Activated naive CD4-positive, alpha-beta T cell treated with anti-CD3 and anti-CD28 coated beads for 36 hours (primary cell): ENCODE measurements at places on chromosomes 1 and 21.

- DNase-seq: peak; percentile 87
- peak overlapping the region; percentile 85 for H3K4me3 ChIP-seq
- peak overlapping the region; percentile 93 for H3K27ac ChIP-seq
- peaks cover 3% of the 10 kb centered on the region for H3K27me3 ChIP-seq
Observed at GRCh38 chr1:248873993-248874533, 15.2 kb upstream of the ZNF692 start.

DNA sequence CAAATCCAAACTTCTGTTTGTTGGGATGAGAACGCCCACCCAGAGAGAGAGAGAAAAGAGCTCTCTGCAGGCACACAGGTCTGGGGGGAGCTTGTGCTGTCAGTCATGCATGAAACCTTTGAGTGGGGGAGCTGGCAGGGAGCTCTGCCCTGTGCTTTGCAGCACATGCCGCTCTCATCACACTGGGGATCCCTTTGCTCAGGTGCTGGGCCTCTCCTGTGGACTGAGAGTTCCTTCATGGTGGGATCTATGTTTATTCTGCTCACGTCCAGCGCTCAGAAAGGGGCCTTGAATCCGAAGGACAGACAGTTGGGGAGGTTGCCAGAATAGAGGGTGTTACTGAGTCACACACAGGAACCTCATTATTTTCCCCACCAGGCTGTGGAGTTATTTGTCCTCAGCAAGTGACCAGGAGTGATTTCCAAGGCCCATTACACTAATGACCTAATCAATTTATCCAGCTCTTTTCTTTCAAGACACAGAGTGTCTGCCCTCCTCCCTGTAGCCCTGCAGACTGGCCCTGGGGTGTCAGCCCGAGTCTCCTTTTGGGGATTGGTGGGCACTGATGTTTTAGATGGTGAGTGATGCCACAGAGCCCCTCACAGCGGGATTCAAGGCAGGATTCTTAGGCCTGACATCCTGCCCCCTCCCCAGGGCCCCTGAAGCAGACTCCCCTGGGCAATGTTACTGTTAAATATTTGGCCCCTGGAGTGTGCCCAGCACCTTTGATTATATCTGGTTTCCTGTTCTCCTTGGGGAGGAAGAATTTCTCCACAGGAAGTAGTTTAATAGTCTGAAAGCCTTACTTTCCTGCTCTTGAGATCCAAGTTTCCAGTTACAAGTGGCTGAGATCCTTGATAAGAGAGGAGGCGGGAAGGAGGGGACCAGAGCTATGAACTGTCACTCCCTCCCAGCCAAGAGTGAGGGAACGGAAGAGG is 22.3 kb downstream of the MYBPH start:
- DNase-seq: no peak
- no peak overlapping the region for H3K27ac ChIP-seq
- H3K4me3 ChIP-seq: no peak overlapping the region
- no peaks in the 10 kb centered on the region for H3K36me3 ChIP-seq
- H3K4me1 ChIP-seq: no peaks in the 10 kb centered on the region

DNA sequence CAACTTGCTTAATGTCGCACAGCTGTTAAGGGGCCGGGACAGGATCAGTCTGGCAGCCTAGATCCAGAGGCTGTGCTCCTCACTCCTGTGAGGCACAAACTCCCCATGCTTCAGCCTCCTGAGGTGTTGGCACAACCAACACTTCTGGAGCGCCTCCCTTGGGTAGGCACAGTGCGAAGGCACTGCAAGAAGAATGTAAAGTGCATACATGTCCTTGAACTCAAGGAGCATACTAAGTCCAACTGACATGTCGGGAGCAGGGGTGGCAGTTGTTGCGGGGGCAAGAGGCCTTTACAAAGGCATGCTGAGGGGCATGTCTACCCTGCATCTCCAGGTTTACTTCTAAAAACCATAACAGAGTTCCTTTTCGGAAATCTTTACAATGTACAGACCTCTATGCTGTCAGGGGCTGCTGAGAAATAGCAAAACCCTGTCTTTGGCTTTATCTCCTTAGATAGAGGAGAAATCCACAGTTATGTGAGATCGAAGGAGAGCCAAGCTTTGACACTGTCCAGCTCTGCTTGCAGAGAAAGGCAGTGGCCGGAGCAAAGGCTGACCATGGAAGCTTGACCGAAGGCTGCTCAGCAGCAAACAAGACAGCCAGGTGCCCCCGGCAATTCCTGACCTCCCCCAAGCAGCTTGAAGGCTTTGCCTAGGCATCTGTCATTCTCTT is 93.9 kb downstream of the CDC7 start:
- H3K27ac ChIP-seq: no peak overlapping the region
- no peaks in the 10 kb centered on the region for H3K36me3 ChIP-seq
- peaks cover 18% of the 10 kb centered on the region for H3K4me1 ChIP-seq
- H3K4me3 ChIP-seq: no peak overlapping the region

DNA sequence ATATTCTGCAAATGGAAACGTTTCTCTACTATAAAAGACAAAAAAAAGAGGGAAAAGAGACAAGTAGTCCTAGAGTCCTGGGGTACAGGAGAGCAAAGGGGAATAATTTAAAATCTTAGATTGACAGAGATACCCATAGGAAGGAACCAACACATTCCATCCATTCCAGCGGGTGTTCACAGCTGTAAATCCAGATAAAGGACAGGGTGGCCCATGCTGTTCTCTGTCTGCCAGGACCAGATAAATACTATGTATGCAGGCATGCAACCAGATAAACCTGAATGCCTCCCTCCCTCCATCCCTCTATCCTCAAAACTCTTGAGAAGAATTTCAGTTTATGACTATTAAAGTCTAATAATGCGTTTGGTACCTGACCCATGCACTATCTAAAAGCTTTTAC is 131.8 kb downstream of the PTPN14 start:
- no peak overlapping the region for H3K27ac ChIP-seq
- H3K4me3 ChIP-seq: no peak overlapping the region
- DNase-seq: no peak
- H3K27me3 ChIP-seq: no peaks in the 10 kb centered on the region

DNA sequence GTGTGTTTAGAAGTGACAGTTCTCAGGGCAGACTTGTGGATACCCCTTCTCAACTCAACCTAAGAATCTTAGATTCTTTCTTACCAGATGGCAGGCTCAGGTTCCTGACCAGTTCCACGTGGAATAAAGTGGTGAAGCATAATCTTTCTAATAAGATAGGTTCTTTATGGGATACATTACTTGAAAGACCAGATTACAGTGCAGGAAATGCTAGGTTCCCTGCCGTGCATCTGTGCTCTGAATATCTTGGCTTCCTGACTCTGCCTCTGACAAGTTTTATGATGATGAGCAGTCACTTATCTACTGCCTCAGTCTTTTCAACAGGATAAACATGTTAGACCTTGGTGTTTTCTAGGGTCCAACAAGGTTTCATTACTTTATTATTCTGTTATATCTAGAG is 207.9 kb upstream of the CACYBP start:
- DNase-seq: no peak
- H3K4me3 ChIP-seq: no peak overlapping the region
- H3K36me3 ChIP-seq: no peaks in the 10 kb centered on the region
- peaks cover 5% of the 10 kb centered on the region for H3K4me1 ChIP-seq
- H3K27me3 ChIP-seq: no peaks in the 10 kb centered on the region

- H3K27me3 ChIP-seq: peaks cover 6% of the 10 kb centered on the region
- peak; percentile 7 for DNase-seq
Observed at GRCh38 chr1:82161700-82162141, 361.0 kb downstream of the ADGRL2 start.

DNA sequence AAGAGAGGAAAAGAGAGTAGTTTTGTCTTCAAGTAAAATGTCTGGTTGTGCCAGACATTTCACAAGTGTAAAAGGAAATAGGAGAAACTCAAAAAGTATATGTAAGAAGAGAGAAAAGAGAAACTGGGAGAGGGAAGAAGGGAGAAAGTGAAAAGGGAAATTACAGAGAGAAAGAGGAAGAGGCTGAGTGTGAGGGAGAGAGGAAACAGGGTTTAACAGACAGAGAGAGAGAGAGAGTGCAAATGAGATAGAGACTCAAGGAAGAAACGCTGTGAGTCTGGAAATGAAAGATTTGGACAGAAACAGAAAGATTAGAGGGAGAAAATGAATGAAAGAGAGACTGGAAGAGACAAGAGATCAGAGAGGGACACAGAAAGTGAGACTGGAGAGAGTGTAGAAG is 806.2 kb downstream of the PLA2G4A start:
- no peak overlapping the region for H3K4me3 ChIP-seq
- no peaks in the 10 kb centered on the region for H3K27me3 ChIP-seq
- H3K27ac ChIP-seq: no peak overlapping the region
- no peaks in the 10 kb centered on the region for H3K4me1 ChIP-seq

DNA sequence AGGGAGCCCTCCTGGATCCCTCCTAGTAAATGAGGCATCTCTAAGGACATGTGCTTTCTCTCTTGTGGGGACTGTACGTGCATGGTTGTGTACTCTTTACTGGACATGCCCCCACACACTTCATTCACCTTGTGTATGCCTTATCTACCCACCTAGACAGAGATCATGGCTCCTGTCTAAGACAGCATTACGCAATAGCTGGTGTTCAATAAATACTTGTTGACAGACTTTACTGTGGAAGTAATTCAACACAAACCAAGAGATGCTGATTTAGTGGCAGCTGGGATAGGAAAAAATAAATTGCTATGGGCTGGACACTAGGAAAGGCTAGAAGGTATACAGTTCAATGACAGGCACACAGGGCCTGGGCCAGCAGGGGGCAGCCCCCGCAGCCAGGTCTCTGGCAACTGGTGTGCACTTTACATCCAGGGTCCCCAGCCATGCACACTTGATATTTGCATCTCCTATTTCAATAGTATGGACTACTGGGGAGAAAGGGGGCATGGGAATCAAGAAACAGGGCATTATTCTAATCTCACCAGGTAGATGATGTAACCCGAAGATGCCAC is 24.2 kb downstream of the TRABD2B start:
- H3K27ac ChIP-seq: no peak overlapping the region
- H3K4me3 ChIP-seq: no peak overlapping the region
- H3K4me1 ChIP-seq: no peaks in the 10 kb centered on the region
- no peak for DNase-seq

- no peak overlapping the region for H3K27ac ChIP-seq
- DNase-seq: peak; percentile 60
- H3K36me3 ChIP-seq: no peaks in the 10 kb centered on the region
- H3K4me1 ChIP-seq: peaks cover 8% of the 10 kb centered on the region
Observed at GRCh38 chr1:54499360-54500106, 48.5 kb upstream of the ACOT11 start.

- H3K4me1 ChIP-seq: peaks cover under 1% of the 10 kb centered on the region
- H3K36me3 ChIP-seq: no peaks in the 10 kb centered on the region
- no peaks in the 10 kb centered on the region for H3K27me3 ChIP-seq
- DNase-seq: no peak
- no peak overlapping the region for H3K4me3 ChIP-seq
Observed at GRCh38 chr1:20194224-20194623, 7.9 kb upstream of the PLA2G2C start.

GRCh38 chr1:110390096-110390495 is 730 bp downstream of the SLC16A4 start:
- peaks cover 4% of the 10 kb centered on the region for H3K4me1 ChIP-seq
- H3K36me3 ChIP-seq: peaks cover 9% of the 10 kb centered on the region
- H3K27me3 ChIP-seq: no peaks in the 10 kb centered on the region

GRCh38 chr1:1311107-1312104 is 3.0 kb downstream of the PUSL1 start:
- H3K4me1 ChIP-seq: peaks cover 11% of the 10 kb centered on the region
- no peak overlapping the region for H3K27ac ChIP-seq
- peaks cover 8% of the 10 kb centered on the region for H3K36me3 ChIP-seq
- no peak for DNase-seq
- H3K4me3 ChIP-seq: no peak overlapping the region
- H3K27me3 ChIP-seq: no peaks in the 10 kb centered on the region

DNA sequence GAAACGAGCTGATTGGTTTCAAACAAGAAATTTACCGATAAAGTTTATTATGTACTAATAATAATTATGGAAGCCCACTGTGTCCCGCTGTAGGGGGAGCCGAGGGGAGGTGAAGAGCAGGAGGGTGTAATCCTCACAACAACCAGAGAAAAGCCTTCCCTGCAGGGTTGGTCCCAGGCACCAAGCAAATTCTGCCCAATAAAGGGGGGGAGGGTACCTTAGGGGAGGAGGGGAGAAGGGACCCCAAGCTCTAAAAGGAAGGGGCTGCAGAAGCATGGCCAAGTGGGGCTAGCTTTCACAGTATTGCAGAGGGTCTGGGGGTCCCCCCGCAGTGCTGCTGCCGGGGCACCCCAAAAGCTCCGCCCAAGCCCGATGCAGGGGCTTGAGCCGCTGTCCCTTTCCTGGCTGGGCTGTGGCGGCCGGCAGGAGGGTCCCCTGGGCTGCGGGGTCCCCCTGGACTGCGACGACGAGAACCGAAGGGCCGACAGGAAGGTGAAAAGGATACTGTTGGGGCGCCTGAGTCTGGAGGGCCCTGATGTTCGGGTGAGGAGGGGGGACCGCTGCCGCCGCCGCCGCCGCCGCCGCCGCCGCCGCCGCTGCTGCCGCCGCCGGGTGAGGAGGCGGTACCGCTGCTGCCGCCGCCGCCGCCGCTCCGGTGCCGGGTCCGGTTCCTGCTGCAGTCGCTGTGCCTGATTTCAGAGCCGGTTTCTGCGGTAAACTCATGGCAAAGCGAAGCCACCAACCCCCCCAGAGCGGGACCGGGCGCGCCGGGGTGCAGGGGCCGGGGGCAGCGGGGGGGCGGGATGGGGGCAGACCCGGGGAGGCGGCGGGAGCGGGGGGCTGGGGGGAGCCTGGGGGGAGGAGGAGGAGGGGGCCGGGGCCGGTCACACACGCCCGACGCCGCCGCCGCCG is 771 bp downstream of the EIF4G3 start:
- peaks cover 26% of the 10 kb centered on the region for H3K4me1 ChIP-seq
- peak overlapping the region; percentile 90 for H3K27ac ChIP-seq
- H3K27me3 ChIP-seq: no peaks in the 10 kb centered on the region
- DNase-seq: peak; percentile 47
- peaks cover 20% of the 10 kb centered on the region for H3K36me3 ChIP-seq
- peak overlapping the region; percentile 71 for H3K4me3 ChIP-seq

DNA sequence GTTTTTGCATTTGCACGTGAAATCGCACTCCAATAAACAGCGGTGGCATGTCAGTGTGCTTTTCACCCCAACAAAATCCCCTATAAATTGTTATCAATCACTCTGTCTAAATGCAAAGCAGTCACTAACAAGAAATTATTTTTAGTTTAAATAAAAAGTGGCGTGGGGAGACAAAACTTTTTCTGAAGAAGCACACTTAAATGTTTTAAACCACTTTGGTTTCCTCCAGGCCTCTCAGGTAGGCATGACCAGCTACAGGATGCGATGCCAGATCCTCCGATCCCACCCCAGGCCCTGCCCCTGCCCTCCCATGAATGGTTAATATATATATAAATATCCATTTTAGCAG is 3.6 kb downstream of the FMO1 start:
- no peak for DNase-seq
- no peaks in the 10 kb centered on the region for H3K36me3 ChIP-seq
- H3K27ac ChIP-seq: no peak overlapping the region
- peaks cover 38% of the 10 kb centered on the region for H3K27me3 ChIP-seq
- no peaks in the 10 kb centered on the region for H3K4me1 ChIP-seq
- H3K4me3 ChIP-seq: peak overlapping the region; percentile 77

- H3K36me3 ChIP-seq: no peaks in the 10 kb centered on the region
- H3K4me1 ChIP-seq: no peaks in the 10 kb centered on the region
- no peak overlapping the region for H3K4me3 ChIP-seq
- H3K27me3 ChIP-seq: no peaks in the 10 kb centered on the region
- H3K27ac ChIP-seq: no peak overlapping the region
- no peak for DNase-seq
Observed at GRCh38 chr1:93960641-93961147, 51.5 kb upstream of the GCLM start.

- DNase-seq: peak; percentile 12
- no peaks in the 10 kb centered on the region for H3K4me1 ChIP-seq
- no peaks in the 10 kb centered on the region for H3K27me3 ChIP-seq
Observed at GRCh38 chr1:231584117-231584516, 42.5 kb upstream of the DISC1 start.

GRCh38 chr1:63268876-63269275 is 53.5 kb upstream of the FOXD3 start:
- H3K4me1 ChIP-seq: no peaks in the 10 kb centered on the region
- no peak overlapping the region for H3K27ac ChIP-seq
- no peak for DNase-seq
